DMS153 (cell line): ENCODE measurements at places on chromosomes 2 and 18.

DNA sequence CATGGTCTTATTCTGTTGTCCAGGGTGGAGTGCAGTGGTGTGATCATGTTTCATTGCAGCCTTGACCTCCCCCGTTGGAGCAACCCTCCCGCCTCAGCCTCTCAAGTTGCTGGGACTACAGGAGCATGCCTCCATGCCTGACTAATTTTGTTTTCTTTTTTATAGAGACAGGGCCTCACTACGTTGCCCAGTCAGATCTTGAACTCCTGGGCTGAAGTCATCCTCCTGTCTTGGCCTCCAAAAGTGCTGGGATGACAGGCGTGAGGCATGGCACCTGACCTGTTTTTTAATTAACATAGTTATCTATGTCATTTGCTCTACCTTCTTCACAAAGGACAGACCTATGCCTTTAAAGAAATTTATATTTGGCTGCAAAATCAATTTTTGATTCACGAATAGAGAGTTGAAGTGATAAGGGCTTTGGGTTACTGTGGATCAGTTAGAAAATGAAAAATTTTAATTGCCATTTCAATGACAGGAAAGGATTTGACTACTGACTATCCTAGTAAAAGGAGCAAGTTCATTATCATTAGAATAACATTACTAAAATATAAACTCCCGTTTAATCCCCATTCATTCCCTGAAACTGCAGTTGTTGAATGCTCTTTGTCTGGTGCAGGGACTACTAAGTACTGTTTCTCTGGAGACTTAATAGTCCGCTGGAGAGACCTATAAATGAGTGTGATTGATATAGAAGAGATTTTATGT is 3.7 kb downstream of the RNF138 start:
- DNase-seq: no peak

GRCh38 chr2:29627279-29627711 is 294.1 kb downstream of the ALK start:
- DNase-seq: no peak

GRCh38 chr2:53505826-53506225 is 261.8 kb upstream of the CHAC2 start:
- no peak for DNase-seq

- DNase-seq: no peak
These were observed 107.0 kb downstream of the STRN start for GRCh38 chr2:36859366-36859792.

DNA sequence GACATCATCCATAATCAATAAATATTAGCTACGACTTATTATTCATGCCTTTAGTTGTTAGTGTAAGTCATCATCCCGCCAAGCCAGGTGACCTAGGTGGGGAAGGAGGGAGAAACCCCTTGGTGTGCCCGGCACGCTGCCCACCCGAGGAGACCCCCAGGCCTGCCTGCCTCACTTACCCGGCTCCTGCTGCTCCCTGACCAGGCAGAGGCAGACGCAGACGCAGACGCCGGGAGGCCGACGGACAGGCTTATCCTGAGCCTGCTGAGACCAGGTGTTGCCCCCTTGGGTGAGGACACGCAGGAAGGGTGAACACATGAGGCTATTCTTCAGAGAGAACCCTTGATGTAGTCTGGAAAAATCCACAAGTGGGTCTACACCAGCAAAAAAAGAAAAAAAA is 401.8 kb downstream of the GALR1 start:
- no peak for DNase-seq

DNA sequence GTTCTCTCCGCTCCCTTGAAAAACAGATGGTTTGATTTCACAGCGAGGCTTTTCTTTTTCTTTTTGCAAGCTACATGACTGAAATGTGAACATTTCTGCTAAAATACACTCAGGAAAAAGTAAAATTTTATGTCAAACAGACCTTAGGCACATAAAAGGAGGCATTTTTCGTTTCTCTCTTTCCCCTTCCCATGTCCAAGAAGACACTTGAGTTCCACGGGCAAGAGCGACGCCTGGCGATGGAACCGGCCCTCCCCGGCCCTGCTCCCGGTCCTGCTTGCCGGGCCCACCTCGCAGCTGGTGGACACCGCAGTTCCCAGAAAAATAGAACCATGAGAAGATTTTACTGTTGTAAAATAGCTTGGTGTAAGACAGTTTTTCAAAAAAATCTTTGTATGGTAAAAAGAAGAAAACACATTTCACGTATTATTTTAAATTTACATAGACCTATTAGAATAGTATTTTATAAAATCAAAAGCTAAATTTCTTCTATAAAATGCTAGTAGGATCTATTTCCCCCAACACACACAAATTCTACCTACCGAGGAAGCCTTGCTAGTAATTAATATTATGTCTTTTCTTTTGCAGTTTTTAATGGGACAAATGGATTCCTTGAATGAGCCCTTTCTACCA is 2.3 kb upstream of the ALKAL2 start:
- DNase-seq: no peak

DNA sequence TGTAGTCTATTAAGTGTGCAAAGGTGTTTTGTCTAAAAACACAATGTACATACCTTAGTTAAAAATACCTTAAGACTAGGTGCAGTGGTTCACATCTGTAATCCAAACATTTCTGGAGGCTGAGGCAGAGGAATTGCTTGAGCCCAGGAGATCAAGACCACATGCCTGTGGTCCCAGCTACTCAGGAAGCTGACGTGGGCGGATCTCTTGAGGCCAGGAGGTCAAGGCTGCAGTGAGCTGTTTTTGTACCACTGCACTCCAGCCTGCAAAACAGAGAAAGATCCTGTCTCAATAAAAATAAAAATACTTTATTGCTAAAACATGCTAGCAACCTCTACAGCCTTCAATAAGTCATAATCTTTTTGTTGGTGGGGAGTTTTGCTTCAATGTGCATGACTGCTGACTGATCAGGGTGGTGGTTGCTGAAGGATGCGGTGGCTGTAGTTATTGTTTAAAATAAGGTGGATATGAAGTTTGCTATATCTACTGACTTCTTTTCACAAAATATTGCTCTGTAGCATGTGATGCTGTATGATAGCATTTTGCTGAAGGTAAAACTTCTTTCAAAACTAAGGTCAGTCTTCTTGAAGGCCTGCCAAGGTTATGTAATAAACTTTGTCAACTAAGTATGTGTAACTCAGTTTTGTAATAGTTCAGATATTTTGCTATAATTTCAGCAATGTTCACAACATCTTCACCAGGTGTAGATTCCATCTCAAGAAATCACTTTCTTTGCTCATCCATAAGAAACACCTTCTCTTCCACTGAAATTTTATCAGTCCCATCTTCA is 1238.0 kb upstream of the NRXN1 start:
- DNase-seq: no peak

GRCh38 chr18:3625742-3626091 is 175.7 kb downstream of the TGIF1 start:
- no peak for DNase-seq

GRCh38 chr18:24136967-24137373 is 1.9 kb upstream of the CABYR start:
- no peak for DNase-seq

GRCh38 chr2:121094101-121094500 is 190.9 kb downstream of the TFCP2L1 start:
- no peak for DNase-seq

DNA sequence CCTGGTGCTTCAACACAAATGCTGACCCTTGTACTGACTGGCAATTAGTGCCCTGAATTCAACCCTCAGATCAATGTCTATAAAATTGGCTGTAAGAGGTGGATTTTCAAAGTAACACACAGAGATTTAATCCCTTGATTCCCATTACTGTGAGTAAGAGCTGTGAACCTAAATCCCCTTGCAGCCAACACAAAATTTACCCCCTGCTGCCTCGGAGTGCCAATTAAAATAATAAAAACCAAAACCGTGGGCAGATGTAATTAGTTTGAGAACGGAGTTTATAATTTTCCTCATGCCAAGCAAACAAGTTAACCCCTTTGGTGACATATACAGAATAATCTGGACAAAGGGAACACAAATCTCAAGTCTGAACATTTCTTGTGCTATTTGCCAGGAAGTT is 55.8 kb upstream of the REV1 start:
- DNase-seq: no peak

DNA sequence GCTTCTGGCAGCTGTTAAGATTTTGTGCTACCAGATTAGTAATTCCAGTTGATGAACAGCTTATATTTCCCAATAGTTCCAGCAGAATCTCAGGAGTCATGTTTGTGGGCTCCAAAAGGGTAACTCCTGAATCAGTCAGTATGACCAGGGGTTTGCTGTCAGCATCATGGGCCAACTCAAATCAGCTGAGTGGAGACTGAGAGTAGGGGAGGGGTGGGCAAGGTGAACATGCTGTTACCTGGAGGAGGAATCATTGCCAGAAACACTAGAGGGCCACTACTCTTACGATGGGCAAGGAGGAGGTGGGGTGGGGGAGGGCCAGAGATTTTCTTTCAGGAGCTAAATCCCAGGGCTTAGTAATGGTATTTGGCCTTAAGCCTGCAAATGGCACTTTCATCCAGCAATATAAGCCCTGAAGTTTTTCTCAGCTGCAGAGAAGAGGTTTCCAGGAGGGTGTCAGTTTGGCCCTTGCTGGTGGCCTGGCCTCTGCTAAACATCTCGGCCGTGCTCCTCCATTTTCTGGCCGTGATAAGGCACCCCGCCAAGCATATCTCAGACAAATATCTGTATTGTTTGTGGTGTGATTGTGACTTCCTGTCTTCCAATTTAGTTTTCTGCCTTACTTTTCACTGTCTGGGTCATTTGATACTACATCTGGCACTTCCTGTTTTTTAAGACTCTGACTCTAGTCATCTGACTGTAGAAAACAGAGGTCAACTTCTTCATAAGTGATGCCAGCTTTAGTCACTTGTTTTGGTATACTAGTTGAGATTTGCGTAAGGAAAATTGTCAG is 120.5 kb upstream of the CXCR4 start:
- no peak for DNase-seq

- no peak for DNase-seq
These were observed 5.6 kb downstream of the TMEM247 start for GRCh38 chr2:46485002-46485401.

DNA sequence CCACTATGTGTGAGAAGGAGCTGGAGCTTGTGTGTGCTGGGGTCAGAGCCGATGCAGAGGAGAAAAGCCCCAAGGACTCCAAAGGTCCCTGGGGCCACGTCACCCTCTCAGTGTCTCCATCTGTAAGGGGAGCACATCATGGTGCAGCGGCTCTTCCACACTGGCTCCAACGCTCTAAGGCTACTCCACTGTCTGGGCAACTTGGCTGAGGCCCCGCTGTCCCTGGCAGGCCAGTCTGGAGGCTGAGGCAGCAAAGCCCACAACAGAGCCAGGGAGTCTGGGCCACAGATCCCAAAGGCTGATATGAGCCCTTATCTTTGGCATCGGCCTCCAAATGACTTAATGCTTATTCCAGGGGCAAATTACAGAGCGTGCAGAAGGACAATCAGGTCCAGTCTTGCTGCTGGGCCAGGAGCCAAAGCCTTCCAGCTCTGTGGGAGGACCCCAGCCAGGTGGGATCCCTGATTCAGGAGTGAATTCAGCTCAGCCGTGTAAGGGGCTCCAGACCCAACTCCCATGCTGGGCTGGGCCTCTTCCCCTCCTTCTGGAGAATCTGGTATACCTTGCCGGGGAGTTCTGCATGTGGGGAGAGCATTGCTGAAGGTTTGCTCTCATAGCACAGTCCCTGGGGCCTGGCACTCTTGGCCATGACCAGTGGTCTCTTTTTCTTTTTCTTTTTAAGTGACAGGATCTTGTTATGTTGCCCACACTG is 1.8 kb upstream of the DUSP2 start:
- no peak for DNase-seq

DNA sequence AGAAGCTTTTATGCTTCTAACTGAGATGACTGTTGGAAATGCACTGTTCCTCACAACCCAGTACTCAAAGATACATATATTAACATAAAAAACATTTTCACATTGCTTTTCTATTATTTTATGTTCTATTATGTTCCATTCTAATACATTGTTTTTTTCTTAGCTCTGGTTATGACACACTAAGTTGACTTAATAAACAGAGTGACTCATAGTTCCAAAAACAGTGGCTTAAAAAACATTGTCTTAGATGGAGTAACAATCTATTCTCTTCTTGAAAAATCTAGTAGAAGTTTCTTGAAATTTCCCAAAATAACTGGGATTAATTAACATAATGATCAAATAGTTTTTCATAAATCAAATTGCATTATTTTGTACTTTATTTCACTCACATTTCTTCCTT is 328.2 kb upstream of the LRATD1 start:
- DNase-seq: no peak

GRCh38 chr2:58039170-58039611 is 7.4 kb upstream of the VRK2 start:
- no peak for DNase-seq

DNA sequence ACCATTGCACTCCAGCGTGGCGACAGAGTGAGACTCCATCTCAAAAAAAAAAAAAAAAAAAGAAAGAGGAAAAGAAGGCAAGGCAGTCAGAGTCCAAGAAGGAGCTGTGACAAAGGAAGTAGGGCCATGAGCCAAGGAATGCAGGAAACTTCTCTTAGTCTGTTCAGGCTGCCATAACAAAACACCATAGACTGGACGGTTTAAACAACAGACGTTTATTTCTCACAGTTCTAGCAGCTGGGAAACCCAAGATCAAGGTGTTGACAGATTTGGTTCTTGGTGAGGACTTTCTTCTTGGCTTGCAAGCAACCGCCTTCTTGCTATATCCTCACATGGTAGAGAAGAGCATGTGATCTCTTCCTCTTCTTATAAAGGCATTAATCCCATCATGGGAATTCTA is 13.1 kb upstream of the SUMO1 start:
- DNase-seq: no peak

DNA sequence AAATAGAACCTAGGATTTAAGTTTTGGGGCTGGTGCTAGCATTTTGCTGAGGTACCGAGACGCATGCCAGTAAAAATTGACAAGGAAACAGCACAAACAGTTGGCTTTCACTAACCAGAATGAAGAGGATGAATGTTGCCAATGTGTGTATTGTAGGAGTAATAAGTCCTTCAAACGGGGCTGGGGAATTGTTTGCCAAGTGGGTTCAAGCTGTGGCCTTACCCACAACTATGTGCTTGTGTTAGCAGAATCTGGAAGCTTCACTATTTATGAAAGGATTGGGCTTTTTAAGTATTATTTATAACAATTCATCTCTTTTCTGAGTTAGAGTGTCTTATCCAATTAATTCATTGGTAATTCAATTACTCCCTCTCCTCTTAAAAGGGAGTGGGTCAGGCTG is 15.0 kb upstream of the KIF5C start:
- DNase-seq: no peak

DNA sequence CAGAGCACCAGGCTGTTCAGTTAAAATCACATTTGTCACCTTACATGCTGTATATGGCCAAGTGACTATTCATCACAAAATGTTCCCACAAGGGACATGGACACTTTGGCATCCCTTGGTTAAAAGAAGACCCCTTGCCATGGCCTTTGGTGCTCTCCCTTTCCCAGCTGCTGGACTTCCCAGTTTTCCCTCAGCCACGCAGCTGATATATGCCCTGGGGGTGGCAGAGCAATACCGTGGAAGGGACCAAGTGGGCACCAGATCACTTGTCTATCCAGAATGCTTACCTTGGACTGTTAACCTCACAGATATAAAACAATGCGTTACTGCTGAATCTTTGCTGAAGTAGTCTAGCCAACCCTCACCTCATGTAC is 35.3 kb downstream of the PAIP2B start:
- DNase-seq: no peak
